ENCODE measurements at places on chromosomes 3 and 15.

DNA sequence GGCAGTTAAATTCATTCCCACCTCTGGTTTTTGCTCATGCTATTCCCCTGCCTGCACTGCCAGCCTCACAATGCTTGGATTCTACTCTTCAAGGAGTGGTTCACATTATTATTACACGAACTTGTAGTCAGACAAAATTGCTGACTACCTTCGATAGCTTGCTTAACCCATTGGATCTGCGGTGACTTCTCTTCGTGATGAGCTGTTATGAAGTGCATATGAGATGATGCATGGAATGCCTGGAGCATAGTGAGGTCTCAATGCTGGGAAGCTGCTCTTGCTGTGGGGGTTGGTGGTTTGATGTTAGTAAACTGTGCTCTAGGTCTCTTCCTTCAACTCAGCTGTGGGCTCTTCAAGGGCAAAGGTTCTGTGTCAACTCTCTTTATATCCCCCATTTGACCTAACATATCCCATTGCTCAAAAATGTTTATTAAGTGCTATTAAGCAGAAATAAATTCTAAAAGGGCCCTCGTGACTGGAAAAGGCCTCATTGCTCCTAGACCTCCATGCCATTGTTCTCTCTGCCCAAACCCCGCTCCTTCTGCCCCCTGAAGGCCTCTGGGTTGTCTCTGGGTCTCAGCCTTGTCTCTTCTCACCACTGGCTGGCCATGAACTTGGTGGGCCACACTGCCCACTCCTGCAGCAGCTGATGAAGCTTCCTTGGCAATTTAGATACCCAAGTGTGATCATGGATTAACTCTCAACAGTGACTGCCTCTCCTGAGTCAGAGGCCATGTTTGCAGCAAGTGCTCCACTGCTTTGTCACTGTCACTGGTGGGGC is 4.5 kb upstream of the SLCO2A1 start:
- DNase-seq: no peak

DNA sequence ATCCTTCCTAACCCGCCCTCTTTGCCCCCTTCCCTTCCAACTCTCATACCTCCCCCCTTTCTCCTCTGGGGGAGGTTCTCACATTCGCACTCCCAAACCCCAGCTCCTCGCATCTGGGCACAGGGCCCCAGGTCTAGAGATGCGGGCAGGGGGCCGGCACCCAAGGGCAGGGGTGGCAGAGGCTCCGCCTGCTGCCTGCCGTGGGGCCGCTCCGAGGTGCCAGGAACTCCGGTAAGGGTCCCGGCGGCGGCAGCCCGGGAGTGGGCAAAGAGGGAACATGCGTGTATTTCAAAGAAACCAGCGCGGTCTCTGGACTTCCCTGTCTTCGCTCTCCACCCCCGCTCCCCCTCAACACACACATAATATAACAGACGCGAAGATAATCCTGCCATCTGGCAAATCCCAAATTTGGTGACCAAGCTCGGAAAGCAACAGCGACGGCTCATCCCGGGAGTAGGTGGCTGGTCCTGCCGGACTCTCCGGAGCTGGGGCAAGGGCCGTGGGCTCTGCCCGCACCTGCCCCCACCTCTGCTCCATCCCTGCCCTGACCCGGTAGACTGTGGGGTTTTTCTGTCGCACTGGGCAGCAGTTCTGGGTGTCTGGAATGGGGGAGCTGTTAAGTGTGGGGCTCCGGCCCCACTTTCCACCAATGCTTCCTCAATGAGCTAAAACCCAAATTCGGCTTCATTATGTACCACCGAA is 31.0 kb downstream of the NR2F2 start:
- no peak for DNase-seq

- no peak for DNase-seq
Observed at GRCh38 chr3:154584974-154585373, 155.0 kb upstream of the GPR149 start.

DNA sequence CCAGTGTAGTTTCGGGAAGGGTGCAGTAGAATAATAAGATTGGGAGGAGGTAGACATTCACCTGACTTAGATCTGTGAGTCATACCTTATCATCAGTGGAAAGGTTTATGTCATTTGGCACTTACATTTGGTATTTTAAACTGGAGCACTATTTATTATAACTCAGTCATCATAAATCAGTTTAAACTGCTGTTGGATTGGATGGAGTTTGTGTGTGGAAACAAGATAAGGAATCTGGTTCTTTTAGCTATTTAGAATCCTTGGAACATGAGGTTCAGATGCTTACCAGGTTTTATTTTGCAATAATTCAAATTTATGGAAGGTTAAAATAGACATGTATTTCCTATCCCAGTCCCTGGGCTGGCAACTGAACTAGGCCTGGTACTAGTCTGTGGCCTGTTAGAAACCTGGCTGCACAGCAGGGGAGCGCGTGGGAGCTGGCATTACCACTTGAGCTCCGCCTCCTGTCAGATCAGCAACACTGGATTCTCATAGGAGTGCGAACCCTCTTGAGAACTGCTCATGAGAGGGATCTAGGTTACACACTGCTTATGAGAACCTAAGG is 34.5 kb downstream of the ZFAND6 start:
- peak; percentile 25 for DNase-seq

GRCh38 chr3:57130571-57131209 is 34.5 kb downstream of the IL17RD start:
- DNase-seq: no peak

All from stimulated activated CD4-positive, alpha-beta T cell treated with anti-CD3 and anti-CD28 coated beads, TNF-alpha, amount 100 ng/mL, for 24 hours (primary cell).